Activated CD4-positive, alpha-beta T cell treated with anti-CD3 and anti-CD28 coated beads, Interleukin-2, amount 50 U/mL, for 24 hours (primary cell): ENCODE measurements at places on chromosomes 1 and 21.

- DNase-seq, result no peak
These were observed 61.1 kb upstream of the DMRTB1 start for GRCh38 chr1:53398091-53398490.

DNA sequence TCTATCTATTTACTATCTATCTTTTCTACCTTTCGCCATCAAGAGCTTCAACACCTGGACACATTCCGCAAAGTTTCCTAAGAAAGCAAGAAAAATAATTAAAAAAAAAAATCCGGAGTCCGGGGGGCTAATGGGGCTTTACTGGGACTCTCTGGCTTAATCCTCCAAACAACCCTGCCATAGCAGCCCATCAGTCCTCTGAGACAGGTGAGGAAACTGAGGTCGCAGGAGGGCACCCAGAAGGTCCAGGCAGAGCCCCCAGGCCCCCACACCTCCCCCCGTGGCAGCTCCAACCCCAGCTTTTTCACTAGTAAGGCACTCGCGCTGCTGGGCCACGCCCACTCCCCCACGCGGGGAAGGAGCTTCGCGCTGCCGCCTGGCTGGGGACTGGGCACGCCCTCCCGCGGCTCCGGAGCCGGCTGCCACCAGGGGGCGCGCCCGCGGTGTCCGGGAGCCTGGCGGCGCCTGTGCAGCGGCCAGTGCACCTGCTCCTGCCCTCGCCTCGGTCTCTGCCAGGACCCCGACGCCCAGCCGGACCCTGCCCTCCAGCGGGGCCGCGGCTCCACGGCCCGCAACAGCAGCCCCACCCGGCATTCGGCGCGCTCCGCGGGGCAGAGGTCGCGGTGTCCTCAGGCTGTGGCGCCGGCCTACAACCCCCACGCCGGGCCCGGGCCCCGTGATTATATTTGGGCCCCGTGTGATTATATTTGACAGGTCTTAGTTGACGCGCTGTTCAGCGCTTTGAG is 54.1 kb upstream of the SAMD11 start:
- peak; percentile 68 for DNase-seq

- DNase-seq, result peak; percentile 59
These were observed at the start of gene AIM2 for GRCh38 chr1:159076438-159077119. TSS of gene AIM2 (minus strand) at chr1:159076766. CDS start at chr1:159073499, 3,267 bp downstream.

- no peak for DNase-seq
These were observed 183.8 kb downstream of the LHX8 start for GRCh38 chr1:75317976-75318375.

DNA sequence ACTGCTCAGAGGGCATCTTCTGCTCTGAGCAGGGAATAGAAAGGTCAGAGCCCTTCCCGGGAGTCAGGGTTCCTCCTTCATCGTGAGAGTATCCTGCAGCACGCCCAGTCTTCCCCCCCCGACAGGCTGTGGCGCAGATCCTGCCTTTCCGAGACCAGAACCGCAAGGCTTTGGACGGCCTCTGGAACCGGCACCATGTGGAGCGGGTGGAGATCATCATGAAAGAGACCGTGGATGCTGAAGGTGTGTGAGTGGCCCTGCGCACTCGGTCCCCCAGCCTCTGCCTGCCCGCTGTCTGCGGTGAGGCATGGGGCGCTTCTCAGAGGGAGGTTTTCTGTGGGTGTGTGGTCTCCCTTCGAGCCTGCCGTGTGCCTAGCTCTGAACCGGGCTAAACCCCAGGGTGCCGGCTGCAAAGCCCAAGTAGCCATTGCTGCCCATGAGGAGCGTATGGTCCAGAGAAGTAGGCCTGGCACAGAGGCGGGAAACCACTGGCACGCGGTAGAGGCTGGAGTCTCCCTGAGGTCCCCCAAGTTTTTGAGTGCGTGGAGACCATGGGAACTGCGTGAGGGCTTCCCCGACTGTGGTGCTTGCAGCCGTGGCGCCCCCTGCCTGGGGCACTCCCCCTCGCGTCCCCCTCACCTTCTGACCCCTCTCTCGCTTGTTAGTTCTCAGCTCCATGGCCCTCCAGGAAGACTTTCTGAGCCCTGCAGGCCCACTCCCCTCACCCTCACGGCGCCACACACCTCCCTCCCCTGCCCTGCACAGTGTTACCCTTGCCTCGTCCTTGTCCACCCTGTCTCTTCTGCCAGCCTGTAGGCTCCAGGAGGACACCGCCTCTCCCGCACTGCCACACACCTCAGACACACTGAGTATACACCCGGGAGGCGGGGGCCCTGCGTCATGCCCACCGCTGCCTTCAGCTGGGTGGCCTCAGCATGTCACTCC is 12.5 kb downstream of the H6PD start:
- DNase-seq, result no peak

DNA sequence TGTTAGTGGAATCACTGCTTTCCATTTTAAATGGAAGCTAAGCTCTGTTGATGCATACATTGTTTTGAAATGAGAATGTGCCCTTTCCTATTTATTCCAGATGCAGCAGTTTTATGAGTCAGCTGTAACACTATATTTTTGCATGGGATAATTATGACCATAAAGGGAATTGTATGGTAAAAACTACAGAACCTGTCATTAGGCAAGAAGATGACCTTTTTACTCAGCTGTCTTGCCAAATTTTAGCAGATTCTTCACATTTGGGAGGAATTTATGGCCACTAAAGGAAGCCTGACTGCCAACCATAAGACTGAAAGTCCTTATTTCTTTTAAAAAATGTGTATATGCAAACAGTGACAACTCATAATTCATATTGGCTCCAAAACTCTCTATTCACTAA is 356.3 kb upstream of the PRMT6 start:
- no peak for DNase-seq

DNA sequence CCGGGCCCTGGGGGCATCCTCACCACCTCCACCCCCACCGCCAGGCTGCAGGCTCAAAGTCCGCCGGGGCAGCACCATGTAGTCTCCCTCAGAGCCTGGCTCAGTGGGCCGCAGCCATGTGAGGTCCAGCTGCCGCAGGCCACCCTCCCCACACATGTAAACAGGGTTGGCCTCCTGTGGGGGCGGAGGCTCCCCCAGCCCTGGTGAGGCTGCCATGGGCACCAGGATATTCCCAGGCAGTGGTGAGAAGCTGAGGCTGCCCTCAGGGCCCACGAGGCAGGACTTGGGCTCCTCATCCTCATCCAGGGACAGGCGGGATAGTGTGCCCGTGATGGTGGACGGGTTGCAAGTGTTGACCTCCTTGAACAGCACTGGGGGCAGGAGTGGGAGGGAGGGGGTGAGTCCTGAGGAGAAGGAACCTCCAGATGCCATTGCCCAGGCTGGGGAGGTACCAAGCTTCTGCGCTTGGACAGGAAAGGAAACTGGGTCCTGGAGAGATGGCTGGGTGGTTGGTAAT is 27.3 kb upstream of the COL16A1 start:
- no peak for DNase-seq

DNA sequence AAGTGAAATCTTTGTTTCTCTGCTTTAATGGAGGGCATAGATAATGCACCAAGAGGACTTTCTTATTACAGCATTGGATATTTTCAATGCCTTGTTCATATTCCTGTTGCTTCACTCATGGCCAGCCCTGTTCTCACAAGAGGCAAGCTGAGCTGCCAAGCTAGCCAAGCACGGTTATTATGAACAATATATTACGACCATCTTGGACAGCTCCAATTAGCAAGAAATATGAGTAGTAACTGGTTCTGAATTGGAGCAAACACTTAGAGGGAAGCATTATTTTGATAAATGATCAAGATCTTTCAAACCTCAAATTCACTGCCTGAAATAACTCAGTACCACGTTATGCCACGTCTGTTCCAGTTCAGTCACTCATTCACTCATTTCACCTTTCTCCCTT is 159.8 kb downstream of the SETD4 start:
- no peak for DNase-seq

DNA sequence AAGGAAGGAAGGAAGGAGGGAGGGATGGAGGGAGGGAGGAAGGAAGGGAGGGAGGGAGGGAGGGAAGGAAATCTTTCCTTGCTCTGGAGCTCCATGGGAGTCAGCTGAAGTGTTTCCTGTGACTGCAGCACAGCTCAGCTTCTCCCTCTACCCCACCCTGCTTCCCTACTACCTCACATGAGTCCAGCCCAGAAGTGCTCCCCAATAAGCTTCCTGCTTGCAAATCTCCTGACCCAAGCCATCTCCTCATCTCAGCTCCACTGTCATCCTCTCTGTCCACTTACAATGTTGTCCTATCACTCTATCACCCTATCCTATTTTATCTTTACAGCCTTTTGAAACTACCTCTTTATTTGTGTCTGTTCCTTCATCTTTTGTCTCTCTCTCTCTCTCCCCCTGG is 52.9 kb upstream of the SSBP3 start:
- DNase-seq, result no peak

GRCh38 chr1:70504821-70505193 is 93.7 kb downstream of the CTH start:
- DNase-seq, result no peak

DNA sequence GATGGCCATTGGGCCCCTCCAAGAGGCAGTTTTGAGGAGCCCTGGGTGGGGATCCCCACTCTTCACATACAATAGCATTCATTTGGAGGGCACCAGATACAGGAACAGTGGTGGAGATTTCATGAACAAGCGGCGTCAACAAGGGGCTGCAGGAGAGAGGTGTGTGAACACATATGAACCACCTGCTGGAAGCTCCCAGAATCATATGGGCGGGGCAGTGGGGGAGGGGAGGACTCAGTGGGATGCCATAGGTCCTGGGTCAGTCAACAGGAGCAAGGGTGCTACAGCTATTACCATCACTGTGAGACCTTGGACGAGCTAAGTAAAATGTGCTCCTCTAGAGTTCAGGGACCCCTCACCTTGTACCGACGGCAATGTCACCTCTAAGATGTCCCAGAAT is 100.4 kb upstream of the IRF2BP2 start:
- DNase-seq, result no peak

GRCh38 chr1:78359666-78360065 is 131.1 kb upstream of the PTGFR start:
- DNase-seq, result no peak

GRCh38 chr1:151553659-151554058 is 13.6 kb downstream of the TUFT1 start:
- DNase-seq, result no peak

GRCh38 chr21:31376301-31376700 is 32.2 kb upstream of the TIAM1 start:
- no peak for DNase-seq

GRCh38 chr1:114094675-114095074 is 59.0 kb downstream of the SYT6 start:
- no peak for DNase-seq

- no peak for DNase-seq
These were observed 68.5 kb upstream of the PLXNA2 start for GRCh38 chr1:208312706-208313105.

DNA sequence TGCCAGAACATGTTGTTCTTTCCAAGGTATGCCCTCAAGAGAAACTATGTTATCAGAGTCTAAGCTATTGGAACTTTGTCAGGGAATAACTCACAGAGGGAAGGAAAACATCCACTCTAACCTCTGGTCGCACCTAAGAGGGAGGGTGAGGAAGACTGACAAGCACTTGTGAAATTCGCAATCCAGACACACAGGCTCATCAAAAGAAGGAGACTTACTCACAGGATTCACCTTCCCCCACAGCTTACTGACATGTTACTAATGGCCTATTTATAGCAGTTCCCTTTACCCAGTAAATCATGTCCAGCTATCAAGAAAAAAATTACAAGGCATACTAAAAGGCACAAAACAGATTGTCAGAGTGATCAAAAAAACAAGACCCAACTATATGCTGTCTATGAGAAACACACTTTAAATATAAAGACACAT is 36.9 kb downstream of the WDR64 start:
- DNase-seq, result no peak

DNA sequence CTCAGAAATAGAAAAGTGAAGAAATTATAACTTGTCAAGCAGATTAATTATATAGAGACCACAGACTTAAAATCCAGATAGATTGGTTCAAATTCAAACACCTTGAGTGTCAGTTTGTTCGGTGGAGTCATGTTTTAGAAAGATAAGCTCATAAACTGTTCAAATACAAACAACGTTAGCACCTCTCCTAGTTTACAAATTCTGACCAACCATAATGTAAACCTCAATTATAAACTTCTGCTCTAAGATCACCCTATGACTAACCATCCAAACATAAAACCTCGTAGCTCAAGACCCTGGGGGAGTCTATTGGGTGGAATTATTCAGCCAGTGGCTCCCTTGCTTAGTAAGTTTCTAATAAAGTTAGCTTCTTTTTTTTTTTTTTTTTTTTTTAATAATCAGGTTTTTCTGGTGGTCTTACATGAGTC is 12.4 kb downstream of the CBR1 start:
- DNase-seq, result no peak

DNA sequence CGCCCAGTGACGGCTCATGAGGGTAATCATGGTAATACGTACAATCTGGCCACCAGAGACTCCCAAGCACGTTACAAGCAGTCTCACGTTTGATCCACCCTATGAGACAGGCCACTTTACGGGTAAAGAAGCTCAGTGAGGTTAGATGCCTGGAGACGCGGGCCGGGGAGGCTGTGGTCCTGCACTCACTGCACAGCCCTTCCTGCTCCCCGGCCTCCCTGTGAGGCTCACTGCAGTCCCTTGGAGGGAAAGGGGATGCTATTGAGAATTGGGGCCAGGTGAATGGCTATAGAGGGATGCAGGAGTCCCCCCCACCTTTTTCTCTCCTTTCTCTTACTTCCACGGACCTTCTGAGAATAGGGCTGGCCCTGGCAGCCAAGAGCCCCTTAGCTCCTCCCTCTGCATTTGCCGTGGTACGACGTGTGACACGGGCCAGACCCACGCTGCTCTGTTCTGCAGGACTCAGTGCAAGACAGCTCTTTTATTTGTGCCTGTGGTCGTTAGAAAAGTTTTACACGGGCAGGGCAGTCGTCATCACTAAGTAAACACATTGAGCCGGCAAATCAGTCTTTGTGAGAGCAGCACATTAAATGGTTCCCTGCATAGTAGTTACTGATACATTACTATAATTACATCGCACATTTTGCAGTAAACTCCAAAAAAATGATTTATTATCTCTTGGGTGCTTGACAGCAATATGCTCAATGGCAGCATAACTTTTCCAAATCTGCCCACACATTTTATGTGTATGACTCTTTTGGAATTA is 18.8 kb downstream of the KIF26B start:
- no peak for DNase-seq

DNA sequence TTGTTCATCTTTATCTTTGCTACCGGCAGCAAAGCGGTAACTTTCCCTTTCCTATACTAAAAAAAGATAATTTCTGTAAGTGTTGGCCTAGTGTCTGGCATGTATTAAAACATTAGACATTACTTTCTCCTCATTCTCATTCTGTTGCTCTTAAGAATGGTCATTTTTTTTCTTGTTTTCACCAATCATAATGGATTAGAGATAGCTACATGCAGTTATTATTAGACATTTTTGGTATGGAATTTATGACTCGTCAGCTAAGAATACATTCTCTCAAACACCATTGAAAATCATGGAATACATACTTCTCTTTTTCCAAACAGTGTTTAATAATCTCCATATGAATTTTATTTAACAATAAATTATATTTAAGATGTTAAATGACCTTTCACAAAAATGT is 1154.6 kb downstream of the BRINP3 start:
- DNase-seq, result no peak

DNA sequence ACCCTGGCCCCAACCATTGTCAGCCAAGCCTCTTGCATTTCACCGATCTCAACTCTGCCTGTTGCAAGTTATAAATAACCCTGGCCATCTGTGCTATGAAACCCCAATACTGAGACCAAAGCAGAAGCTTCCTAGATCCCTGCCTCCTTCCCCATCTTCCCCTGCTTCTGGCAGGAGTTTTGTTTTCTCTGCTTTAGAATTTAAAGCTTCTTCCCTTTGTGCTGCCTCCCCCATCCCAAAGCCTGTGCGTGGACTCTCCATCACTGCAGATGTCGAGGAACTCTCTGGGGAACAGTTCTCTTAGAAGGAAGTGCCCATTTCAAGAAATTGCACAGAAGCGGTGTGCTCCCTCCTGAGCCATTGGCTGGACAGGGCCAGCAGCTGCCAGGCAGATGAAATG is 17.4 kb upstream of the MYOG start:
- no peak for DNase-seq
